ENCODE measurements at places on chromosomes 7 and 10.

- DNase-seq, result no peak
Observed at GRCh38 chr10:519716-520401, 169.6 kb downstream of the DIP2C start.

- DNase-seq, result no peak
Observed at GRCh38 chr10:30540276-30540675, 89.3 kb downstream of the LYZL2 start.

DNA sequence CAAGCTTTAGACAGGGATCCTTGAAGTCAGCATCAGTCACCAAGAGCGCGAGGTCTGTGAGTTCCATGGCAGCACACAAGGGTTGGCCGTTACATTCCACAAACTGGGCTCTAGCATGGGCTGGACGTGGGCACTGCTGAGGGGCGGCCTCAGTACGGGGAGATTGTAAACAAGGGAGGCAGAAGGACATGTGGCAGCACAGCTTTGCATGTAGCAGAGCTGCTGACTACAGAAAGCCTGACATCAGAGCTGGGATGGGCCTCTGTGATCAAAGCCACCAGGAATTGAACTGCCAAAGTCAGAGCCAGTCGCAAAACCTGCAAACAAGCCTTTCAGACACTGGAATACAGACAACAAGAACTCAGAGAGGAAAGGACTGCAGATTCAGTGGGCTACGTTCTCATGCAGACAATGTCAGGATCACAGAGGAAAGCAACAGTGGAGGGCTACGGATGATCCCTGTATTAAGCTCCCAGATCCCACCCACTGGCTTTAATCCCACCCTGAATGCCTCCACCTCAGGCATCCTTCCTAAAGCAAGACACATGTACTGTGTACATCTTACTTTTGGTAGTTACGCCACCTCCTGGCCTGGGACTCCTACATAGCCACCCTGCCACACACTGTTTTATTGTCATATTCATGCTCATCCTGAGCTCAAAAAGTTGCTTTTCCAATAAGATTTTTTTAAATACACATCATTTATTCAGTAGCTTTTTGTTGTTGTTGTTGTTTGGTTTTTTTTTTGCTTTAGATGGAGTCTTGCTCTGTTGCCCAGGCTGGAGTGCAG, 291.1 kb upstream of the IMMP2L start:
- no peak for DNase-seq

DNA sequence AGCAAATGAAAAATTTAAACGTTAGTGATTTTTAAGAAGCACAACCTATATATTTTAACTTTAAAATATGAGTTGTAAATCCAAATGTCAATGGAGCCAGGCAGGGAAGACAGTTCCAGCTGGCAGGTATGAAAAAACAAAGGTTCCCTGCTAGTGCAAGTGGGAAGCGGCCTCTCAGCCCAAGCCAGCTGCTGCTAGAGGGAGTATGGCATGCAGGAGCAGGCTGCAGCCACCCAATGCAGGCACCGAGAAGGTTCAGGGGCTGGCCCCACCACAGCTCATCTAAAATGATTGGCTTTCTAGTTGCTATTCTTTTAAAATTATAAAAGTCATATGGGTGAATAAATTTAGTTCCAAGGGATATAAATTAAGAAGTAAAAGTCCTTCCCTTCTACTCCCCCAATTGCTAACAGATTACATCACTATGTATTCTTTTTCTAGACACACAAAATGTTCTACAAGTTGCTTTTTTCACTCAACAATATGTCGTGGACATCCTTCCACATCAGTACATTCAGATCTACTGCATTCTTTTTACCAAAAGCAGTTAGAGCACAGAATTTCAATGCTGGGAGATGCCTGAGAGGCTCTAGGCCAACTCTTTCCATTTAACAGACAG, 69.3 kb downstream of the SGMS1 start:
- DNase-seq, result no peak

DNA sequence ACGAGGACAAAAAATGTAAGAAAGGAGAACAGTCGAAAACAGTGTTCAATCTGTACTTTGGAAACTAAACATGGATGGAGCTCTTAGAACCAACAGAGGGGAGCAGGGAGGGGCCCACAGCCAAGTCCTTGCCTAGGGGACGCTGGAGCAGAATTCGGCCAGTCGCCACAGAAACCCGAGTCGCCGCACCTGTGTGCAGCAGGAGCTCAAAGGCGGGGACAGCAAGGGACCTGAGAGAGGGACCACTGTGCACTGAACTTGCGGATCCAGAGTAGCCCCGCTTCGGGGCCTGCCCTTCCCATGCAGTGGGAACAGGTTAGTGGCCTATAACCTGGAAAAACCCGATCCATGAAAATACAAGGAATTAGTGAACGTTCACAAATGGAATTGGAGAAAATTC, 68.1 kb downstream of the SEC61G start:
- DNase-seq, result no peak

DNA sequence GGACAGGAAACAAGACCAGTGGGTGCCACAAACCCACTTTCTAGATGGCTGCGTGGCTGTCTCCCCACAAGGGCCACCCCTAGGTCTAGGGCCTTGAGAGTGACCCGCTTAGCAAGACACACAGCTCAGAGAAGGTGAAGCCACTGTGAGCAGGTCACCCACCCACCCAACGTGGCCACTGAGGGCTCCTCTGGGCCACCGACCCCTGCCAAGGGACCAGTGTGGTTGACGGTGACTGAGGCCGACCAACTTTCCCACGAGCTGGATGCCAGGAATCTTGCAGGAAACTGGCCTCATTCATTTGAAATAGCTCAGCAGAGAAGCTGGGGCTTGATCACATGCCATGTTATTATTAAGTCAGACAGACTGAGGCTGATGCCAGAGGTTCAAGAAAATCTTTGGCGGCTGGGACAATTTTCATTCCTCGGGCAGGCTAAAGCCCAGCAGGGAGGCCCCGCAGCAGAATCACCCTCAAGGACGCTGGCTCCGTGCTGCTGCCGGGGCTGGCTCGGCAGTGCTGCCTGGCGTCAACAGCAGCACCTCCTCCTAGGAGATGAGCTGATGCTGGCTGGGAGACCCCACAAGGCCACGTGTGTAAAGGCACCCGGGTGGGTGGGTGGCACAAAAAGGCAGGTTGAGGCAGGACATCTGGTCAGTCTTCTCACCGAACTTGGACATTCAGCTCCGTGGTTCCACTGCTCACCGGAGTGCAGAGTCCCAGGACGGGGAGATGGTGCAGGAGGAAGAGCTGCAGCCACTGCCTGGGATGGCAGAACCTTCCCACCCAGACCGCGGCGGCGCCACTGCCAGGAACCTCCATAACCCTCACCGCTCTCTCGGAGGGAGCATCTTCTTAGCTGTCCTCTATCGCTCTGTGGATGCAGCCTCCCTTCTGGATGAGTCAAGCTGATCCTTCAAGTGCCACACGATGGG, 57.8 kb downstream of the ZRANB1 start:
- DNase-seq, result no peak

GRCh38 chr10:125549653-125550052, 133.3 kb downstream of the TEX36 start:
- no peak for DNase-seq

DNA sequence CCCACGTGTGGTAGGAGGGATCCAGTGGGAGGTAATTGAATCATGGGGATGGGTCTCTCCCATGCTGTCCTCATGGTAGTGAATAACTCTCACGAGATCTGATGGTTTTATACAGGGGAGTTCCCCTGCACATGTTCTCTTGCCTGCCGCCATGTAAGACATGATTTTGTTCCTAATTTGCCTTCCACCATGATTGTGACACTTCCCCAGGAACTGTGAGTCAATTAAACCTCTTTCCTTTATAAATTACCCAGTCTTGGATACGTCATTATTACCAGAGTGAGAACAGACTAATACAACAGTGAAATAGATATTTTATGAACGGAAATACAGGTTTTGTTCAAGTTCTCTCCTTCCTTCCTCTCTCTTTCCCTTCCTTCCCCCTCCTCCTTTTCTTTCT, 15.8 kb downstream of the CALD1 start:
- DNase-seq, result no peak

GRCh38 chr10:78457804-78458482, 424.3 kb downstream of the RPS24 start:
- no peak for DNase-seq

DNA sequence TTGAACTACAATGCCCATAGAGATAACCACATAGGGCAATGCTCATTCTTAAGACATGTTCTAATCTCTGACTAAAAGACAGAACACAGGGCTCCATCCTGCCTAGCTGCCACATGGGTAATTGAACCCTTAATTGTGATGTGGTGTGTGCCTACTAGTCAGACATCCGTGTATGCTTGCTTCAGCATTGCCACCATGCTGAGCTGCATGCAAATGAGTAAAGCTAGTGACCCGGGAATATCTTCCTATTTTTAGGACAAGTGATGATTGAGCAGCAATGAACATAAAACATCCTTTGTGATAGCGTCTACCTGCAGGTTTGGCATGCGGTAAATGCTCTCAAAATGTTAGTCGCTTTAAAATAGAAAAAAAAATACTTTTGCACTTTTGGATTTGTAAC, 115.8 kb downstream of the MAGI2 start:
- DNase-seq, result no peak

DNA sequence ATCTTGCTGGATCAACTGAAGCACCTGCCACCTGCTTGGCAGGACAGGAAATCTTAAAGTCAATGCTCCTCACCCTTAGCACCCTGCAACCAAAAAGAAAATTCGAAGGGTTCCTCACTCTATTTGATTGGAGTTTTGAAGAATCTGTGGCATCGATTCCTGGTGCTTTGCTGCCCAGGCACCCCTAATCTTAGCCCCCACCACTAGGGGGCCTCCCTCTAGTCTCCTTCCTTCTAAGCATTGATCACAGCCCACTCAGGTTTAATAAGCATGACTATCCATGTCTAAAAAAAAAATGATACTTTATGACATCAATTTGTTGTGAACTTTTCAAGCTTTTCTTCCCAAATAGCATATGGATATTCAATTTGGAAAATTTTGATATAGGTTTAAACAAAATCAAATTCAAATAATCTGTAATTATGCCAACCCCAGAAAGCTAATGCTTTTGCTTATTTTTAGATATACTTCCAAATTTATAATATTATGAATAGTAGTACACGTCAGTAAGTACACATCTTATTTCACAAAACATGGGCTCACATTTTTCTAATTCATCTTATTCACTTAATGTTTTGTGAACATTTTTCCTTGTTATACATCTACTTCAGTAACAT, 45.3 kb downstream of the NRG3 start:
- no peak for DNase-seq

GRCh38 chr7:89029864-89030263, 234.3 kb upstream of the TEX47 start:
- DNase-seq, result no peak

DNA sequence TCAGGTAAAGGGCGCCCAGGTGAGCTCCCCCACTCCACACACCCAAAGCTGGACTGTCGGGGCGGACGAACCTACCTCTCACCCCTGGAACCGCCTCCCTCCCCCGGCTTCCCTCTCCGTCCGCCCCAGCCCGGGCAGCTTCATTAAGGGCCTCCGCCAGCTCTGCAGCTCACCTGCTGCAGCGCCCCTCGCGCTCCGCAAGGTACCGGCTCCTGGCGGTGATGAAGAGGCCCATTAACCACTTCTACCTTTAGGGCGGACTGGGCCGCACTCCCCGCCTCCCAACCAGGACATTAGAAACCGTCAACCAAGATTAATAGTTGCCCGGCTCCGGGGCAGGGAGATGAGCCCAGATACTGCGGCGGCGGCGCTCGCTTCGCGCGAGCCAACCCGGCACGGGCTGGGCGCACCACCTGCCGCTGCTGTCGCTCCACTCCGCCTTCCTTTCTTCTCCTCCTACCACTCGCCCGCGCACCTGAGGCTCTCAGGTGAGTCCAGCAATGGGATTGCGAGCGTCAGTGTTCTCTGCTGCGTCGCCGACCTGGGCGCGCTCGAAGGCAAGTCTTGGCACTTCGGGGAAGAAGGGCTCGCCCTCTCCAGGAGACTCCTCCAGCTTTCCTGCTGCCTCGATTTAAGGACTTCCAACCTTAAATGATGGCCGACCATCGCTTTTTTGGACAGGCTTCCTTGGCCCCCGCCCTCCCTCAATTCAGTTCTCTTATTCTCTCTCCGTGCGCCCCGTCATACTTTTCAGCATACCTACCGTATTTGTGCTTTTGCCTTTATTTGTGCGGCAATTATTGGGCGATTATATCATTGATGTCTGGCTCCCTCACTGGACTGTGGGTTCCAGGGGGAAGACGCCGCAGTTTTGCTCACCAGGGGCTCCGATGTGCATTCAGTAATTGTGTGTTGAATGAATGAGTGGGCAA, 13.6 kb upstream of the KAZALD1 start:
- no peak for DNase-seq

- DNase-seq, result no peak
Observed at GRCh38 chr7:120941064-120941463, 9.5 kb upstream of the ING3 start.

- DNase-seq, result no peak
Observed at GRCh38 chr10:27618906-27619305, 114.8 kb downstream of the RAB18 start.

DNA sequence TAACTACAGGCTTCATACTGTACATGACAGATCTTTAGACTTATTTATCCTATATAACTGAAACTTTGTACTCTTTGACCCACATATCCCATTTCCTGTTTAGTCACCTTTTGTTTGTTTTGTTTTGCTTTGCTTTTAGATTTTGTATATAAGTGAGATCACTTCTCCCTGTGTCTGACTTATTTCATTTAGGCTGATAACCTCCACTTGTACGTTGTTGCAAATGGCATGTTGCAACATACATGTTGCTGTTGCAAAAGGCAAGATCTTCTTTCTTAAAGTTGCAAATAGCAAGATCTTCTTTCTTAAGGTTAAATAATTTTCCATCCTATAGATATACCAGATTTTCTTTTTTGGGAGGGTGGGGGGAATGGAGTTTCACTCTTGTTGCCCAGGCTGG, 341.5 kb downstream of the OTUD1 start:
- no peak for DNase-seq

GRCh38 chr7:14762561-14762960, 140.0 kb downstream of the DGKB start:
- no peak for DNase-seq

- DNase-seq, result no peak
Observed at GRCh38 chr10:73991203-73991883, 6.6 kb upstream of the VCL start.

GRCh38 chr7:69433081-69433480, 165.2 kb upstream of the AUTS2 start:
- DNase-seq, result no peak

- DNase-seq, result no peak
Observed at GRCh38 chr7:127690806-127691205, 38.8 kb downstream of the SND1 start.
